ENCODE measurements at places on chromosomes 13 and 19. TPM values are rescaled to one million over a fixed set of nuclear protein-coding genes. Genes with fewer than 3 reads are reported as not detected.

DNA sequence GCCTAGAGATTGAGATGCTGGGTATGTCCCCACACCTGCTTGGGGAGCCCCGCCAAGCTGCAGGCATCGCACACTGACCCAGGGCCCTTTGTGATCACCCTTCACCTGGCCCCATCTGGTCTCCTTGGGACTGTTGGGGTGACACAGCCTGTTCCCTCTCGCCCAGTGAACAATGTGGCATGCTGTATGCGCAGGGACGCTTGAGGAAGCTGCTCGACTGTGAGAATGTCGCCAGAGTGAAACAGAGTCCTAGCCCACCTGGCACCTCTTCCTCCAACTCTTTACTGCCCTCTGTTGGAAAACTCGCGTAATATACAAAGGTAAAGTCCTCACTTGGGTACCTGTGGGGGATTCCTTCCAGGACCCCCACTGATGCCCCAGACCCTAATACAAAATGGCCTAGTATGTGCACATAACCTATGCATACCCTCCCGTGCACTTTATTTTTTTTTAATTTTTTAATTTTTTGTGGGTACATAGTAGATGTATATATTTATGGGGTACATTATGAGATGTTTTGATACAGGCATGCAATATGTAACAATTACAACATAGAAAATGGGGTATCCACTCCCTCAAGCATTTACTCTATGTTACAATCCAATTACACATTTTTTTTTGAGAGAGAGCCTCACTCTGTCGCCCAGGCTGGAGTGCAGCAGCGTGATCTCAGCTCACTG, 9.0 kb downstream of the BLOC1S3 start:
- DNase-seq = peak; percentile 38
- H3K4me1 ChIP-seq = peaks cover 5% of the 10 kb centered on the region
- no peaks in the 10 kb centered on the region for H3K27me3 ChIP-seq

GRCh38 chr19:664913-665443, 2.0 kb upstream of the RNF126 start:
- peaks cover 22% of the 10 kb centered on the region for H3K4me1 ChIP-seq
- peaks cover 4% of the 10 kb centered on the region for H3K27me3 ChIP-seq
- peaks cover 10% of the 10 kb centered on the region for H3K36me3 ChIP-seq
- DNase-seq = peak; percentile 90

- H3K27me3 ChIP-seq = no peaks in the 10 kb centered on the region
- H3K4me1 ChIP-seq = no peaks in the 10 kb centered on the region
- H3K27ac ChIP-seq = no peak overlapping the region
These were observed 107.3 kb upstream of the AKAP11 start for GRCh38 chr13:42164557-42165125.

DNA sequence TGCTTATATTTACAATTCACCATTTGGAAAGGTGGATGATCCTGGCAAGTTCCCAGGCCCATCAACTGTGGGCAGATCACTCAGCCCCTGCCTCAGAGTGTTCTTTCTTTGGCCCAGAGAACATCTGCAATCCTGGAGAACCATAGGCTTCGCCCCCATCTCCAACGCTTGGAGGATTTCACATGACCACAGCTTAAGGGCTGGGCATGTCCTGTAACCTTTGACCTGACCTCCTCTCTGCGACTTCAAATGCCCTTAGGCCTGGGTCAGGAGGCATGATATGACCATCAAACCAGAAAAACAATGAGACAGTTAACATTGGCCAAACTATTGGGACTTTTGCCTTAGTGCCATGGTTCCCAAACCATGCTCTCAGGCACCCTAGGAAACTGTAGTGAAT, 7.2 kb upstream of the MBNL2 start:
- no peaks in the 10 kb centered on the region for H3K27me3 ChIP-seq
- peaks cover 43% of the 10 kb centered on the region for H3K4me1 ChIP-seq
- H3K4me3 ChIP-seq = no peak overlapping the region
- H3K36me3 ChIP-seq = no peaks in the 10 kb centered on the region

GRCh38 chr13:32802159-32802558, 214.1 kb upstream of the KL start:
- H3K4me3 ChIP-seq = no peak overlapping the region
- no peaks in the 10 kb centered on the region for H3K4me1 ChIP-seq
- DNase-seq = no peak
- no peaks in the 10 kb centered on the region for H3K27me3 ChIP-seq
- no peaks in the 10 kb centered on the region for H3K36me3 ChIP-seq

The B3GNT3 gene
- 0.95 TPM for total RNA-seq

DNA sequence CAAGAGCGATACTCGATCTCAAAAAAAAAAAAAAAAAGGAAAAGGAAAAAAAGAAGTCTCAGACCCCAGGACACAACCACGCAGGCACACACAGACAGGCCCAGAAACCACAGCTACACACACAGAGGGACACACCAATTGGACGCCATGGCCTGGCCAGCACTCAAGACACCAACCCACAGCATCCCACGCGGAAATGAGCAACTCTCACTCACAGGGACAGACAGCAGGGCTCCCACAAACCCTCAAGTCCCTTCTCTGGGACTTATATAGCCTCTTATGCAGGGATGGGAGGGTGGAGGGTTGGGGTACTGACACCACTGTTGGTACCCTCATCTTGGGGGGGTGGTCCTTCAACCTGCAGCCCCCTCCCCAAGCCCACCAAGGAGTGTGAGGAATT, 5.9 kb downstream of the NOTCH3 start:
- no peaks in the 10 kb centered on the region for H3K36me3 ChIP-seq
- DNase-seq = no peak
- peaks cover 46% of the 10 kb centered on the region for H3K27me3 ChIP-seq
- no peak overlapping the region for H3K27ac ChIP-seq
- H3K4me3 ChIP-seq = no peak overlapping the region
- H3K4me1 ChIP-seq = peaks cover 12% of the 10 kb centered on the region

DNA sequence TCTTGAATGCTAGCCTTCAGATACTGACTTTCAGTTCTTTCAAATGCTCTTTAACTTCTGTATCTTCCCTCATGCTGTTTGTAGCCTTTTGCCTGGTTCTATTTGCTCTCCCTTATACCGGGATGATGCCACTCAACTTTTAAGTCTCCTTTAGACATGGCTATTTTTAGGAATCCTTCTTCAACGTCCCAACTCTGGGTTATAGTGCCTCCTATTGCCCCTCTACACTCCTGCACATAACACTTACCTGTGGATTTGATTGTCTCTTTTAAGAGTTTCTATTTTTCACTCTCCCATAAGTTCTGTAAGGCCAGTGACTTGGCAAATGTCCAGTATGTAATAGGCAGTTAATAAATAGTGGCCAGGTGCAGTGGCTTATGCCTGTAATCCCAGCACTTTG, 343.0 kb downstream of the KLF5 start:
- no peak overlapping the region for H3K27ac ChIP-seq
- no peaks in the 10 kb centered on the region for H3K27me3 ChIP-seq
- no peak overlapping the region for H3K4me3 ChIP-seq
- no peak for DNase-seq
- H3K4me1 ChIP-seq = no peaks in the 10 kb centered on the region

DNA sequence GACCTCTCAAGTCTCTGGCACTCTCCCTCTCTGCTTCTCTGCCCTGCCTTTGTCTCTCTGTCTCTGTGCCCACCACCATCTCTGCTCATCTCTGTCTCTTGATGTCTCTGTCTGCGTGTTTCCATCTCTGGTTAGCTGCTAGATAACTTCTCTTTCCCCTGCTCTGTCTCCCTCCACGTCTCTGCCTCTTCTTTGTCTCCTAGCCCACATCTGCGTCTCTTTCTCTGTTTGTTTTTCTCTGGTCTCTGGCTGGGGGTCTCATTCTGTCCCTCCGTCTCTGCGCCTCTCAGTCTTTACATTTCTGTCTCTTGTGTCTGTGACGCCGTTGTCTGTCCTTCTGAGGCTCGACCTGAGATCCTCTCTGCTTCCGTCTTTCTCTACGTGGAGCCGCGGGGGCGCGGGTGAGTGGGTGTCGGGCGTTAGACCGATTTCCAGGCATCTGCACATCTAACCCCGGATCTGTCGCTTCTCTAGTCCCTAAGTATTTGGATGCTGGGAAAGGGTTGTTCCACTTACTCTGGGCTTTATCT, 386 bp downstream of the GIPR start:
- H3K27me3 ChIP-seq = peaks cover 22% of the 10 kb centered on the region
- peaks cover 24% of the 10 kb centered on the region for H3K4me1 ChIP-seq
- peak overlapping the region; percentile 77 for H3K4me3 ChIP-seq
- DNase-seq = peak; percentile 61
- no peaks in the 10 kb centered on the region for H3K36me3 ChIP-seq

The GTPBP3 gene
- 37.3 TPM for total RNA-seq

The LRRC63 gene
- total RNA-seq = 0.67 TPM

- H3K4me3 ChIP-seq = no peak overlapping the region
- peaks cover 2% of the 10 kb centered on the region for H3K36me3 ChIP-seq
- H3K27ac ChIP-seq = no peak overlapping the region
- no peaks in the 10 kb centered on the region for H3K4me1 ChIP-seq
- no peak for DNase-seq
These were observed 4.8 kb downstream of the TSKS start for GRCh38 chr19:49758292-49758691.

GRCh38 chr19:1624458-1624857, 19.2 kb upstream of the UQCR11 start:
- peak; percentile 78 for DNase-seq
- no peaks in the 10 kb centered on the region for H3K4me1 ChIP-seq
- H3K36me3 ChIP-seq = peaks cover 19% of the 10 kb centered on the region
- no peaks in the 10 kb centered on the region for H3K27me3 ChIP-seq
- H3K4me3 ChIP-seq = no peak overlapping the region
- peak overlapping the region; percentile 29 for H3K27ac ChIP-seq

The ITM2B gene
- 67.0 TPM for total RNA-seq

DNA sequence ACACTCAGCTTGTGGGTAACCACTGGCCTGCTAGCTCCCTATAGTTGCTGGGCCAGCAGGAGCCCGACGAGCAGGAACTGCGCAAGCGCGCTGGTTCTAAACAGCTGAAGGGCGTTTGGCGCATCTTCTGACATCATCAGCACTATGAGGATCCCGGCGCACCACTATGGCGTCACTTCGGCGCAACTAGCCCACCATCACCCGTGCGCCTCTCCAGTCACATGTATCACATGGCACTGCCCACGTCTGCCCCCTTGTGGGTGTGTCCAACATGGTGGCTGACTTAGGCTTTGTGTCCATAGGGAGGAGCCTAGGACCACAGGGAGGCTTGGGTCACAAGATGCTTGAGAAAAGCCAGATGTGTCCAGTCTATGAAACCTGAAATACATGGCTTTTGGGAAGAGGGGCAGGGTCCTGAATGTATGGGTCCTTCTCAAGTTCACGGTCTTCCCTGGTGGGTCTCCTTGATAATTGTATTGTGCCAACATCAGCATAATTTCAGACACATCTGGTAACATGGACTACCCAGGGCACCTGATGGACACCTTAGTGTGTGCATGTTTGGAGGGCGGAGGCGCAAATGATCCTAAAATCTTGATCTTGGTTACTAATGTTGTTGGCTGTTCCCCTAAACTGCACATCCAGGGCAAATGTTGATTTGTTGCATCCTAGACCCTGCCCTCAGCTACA, 18.0 kb downstream of the KLK4 start:
- peaks cover 3% of the 10 kb centered on the region for H3K4me1 ChIP-seq
- no peak overlapping the region for H3K27ac ChIP-seq
- DNase-seq = peak; percentile 33
- H3K36me3 ChIP-seq = no peaks in the 10 kb centered on the region

GRCh38 chr13:37905736-37906135, 36.2 kb upstream of the TRPC4 start:
- H3K36me3 ChIP-seq = no peaks in the 10 kb centered on the region
- no peak overlapping the region for H3K27ac ChIP-seq
- no peaks in the 10 kb centered on the region for H3K4me1 ChIP-seq
- H3K27me3 ChIP-seq = no peaks in the 10 kb centered on the region
- no peak overlapping the region for H3K4me3 ChIP-seq

GRCh38 chr13:31801088-31801487, 61.8 kb downstream of the RXFP2 start:
- H3K36me3 ChIP-seq = no peaks in the 10 kb centered on the region
- H3K27ac ChIP-seq = no peak overlapping the region
- DNase-seq = no peak
- H3K4me1 ChIP-seq = peaks cover 4% of the 10 kb centered on the region

DNA sequence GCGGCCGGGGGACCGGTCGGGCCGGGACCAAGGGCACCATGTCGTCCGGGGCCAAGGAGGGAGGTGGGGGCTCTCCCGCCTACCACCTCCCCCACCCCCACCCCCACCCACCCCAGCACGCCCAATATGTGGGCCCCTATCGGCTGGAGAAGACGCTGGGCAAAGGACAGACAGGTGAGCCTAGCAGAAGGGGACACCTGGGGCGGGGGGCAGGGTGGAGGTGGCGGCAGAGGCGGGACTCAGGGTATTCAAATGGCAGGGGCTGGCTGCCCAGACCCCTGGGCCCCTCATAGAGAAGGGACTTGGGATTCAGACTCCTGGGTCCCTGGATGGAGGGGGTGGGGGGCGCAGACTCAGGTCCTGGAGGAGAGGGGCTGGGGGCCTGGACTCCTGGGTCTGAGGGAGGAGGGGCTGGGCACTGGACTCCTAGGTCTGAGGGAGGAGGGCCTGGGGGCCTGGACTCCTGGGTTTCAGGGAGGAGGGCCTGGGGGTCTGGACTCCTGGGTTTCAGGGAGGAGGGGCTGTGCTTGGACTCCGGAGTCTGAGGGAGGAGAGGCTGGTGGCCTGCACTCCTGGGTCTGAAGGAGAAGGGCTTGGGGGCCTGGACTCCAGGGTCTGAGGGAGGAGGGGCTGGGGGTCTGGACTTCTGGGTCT, 735 bp downstream of the BRSK1 start:
- peaks cover 16% of the 10 kb centered on the region for H3K4me1 ChIP-seq
- peak overlapping the region; percentile 28 for H3K4me3 ChIP-seq
- no peaks in the 10 kb centered on the region for H3K27me3 ChIP-seq
- H3K36me3 ChIP-seq = peaks cover 4% of the 10 kb centered on the region

DNA sequence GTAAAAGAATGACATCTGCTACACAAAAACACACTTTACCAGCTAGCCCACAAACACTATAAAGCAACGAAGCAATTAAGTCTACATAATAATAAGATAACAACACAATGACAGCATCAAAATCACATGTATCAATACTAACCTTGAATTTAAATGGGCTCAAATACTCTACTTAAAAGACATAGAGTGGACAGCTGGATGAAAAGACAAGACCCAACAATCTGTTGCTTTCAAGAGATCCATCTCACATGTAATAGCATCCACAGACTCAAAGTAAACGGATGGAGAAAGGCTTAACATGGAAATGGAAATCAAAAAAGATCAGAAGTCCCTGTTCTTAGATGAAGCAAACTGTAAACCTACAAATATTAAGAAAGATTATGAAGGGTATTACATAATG, 2175.9 kb downstream of the PCDH9 start:
- no peaks in the 10 kb centered on the region for H3K4me1 ChIP-seq
- no peak for DNase-seq
- no peaks in the 10 kb centered on the region for H3K27me3 ChIP-seq
- H3K4me3 ChIP-seq = no peak overlapping the region
- no peak overlapping the region for H3K27ac ChIP-seq

- H3K36me3 ChIP-seq = no peaks in the 10 kb centered on the region
- H3K4me3 ChIP-seq = no peak overlapping the region
- H3K27ac ChIP-seq = no peak overlapping the region
- H3K4me1 ChIP-seq = no peaks in the 10 kb centered on the region
- DNase-seq = no peak
- H3K27me3 ChIP-seq = no peaks in the 10 kb centered on the region
These were observed 26.1 kb upstream of the GTF3A start for GRCh38 chr13:27398360-27398759.

The WIZ gene
- total RNA-seq = 21.2 TPM
